Esophagus muscularis mucosa (tissue), 4 donors: ENCODE measurements at places on chromosomes 5 and 9.

DNA sequence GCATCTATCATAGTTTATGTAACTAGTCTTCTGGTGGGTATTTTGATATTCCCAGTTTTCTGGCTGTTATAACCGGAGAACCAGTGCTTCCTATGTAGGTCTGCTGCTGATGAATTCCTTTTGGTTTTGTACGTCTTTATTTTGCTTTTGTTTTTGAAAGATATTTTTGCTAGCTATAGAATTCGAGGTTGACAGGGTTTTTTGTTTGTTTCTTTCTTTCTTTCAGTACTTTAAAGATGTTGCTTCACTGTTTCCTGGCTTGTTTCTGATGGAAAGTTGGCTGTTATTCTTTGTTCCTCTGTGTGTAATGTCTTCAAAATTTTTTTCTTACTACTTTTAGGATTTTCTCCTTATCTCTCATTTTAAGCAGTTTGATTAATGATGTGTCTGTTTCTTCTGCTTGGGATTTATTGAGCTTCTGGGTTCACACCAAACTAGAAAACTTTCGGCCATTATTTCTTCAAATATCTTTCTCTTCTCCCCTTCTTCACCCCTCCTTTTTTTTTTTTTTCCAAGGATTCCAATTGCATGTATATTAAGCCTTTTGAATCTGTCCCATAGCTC, 27.5 kb downstream of the ZNF618 start:
- DNase-seq: no peak

- DNase-seq: peak; percentile 57
Measured at GRCh38 chr5:31346896-31347551, 153.5 kb downstream of the CDH6 start.

DNA sequence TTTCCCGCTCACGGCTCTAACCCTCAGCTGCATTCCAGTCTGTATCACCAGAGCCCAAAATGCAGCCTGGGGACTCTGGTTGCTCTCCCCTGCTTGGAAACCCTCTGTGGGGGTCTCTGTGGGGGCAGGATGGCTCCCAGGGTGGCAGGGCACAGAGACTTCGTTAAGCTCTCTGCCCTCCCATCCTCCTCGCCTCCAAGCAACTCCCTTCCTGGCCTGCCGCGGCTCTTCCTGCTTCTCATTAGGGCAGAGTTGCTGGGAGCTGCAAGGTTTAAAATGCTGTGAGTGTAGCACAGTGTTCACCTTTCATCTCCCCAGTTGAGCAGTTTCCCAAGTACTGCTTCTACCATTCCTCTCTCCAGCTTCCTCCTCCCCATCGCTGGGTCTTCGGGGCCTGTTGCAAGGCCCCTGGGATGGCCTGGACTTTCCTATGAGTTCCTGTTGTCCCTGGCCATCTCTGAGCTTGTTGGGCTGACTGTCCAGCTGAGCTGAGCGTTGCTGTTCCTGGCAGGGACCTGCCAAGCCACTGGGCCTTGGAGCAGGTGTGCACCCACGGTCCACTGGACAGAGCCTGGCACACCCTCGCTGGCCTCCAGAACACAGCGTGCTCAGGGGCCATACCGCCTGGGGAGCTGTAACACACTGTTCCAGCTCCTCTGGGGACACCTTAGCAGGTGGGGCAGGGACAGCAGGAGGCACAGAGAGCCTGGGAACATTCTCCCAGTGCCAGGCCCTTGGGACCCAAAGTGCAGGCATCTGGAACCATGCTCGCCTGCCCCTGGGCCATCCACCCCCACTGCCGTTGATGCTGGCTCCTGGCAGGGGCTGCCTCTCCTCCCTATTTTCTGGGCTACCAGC, 188.4 kb downstream of the C9orf50 start:
- DNase-seq: no peak

GRCh38 chr9:2132484-2133082, 117.4 kb downstream of the SMARCA2 start:
- no peak for DNase-seq

GRCh38 chr5:407801-408268, 35.1 kb upstream of the EXOC3 start:
- no peak for DNase-seq

GRCh38 chr5:72134226-72134899, 27.1 kb downstream of the MAP1B start:
- DNase-seq: no peak

DNA sequence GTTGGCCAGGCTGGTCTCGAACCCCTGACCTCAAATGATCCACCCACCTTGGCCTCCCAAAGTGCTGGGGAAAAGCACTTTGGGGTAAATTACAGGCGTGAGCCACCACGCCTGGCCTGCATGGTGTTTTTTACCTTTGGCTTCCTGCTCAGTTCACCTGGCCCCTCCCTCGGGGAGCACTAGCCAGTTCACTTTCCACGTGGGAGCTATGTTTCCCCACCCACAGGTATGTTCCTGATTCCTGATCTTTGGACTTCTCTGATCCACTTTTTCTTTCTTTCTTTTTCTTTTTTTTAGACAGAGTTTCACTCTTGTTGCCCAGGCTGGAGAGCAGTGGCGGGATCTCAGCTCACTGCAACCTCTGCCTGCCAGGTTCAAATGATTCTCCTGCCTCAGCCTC, 15.8 kb downstream of the DAB2IP start:
- no peak for DNase-seq

DNA sequence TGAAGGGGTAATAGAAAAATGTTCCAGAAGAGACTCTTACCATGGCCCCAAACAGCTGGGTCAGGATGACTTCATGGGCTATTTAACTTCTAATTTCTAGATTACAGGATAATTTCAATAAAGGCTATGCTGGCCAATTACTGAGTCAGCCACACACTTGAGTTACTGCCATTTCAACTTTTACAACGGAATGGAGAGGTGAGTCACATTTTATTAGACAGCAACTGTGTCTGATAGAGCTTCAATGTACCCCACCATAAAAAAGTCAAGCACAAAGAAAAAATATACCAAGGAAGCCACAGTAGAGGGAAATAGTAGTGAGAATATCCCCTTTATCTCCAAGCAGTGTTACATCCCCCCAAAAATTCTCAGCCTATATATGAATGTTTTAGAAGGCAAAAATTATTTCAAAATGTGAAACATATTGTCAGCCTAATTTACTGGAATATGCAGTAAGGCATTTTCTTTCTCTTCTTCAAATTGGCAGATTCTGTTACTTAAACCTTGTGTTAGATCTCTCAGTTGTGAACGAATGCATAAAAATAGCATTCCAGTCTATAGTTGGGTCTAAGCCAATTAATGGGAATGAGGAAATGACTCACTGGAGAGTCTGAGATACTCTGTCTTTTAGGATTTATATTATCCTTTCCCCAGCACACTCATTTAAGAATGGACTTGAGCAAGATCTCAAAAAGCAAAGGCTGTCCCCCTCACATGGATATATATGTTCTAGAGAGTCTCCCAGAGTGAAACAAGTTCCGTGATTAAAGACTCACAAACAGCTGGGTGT, 47.1 kb upstream of the RAI14 start:
- DNase-seq: no peak

- no peak for DNase-seq
Measured at GRCh38 chr5:141223112-141223783, at the start of gene PCDHB14. Gene PCDHB14 (plus strand): TSS chr5:141223343. CDS start chr5:141223506, 163 bp downstream.

DNA sequence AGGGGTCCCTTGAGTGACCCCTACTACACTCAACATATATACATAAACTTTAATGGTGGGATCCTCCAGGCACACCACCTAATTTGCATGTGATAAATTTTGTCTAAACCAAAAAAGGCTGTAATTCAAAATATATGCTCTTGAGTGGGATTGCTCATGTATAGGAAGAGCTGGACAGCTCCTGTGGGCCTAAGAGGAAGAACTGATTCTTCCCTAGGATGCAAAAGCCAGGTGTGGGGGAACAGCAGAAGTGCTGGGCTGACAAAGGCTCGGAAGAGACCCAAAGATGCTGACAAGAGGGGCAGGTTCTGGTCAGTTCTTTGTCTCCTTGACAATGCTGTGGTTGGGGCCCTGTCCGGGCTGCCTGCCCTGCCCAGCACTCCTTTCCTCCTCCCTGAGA, 43.9 kb downstream of the PCDH1 start:
- no peak for DNase-seq

DNA sequence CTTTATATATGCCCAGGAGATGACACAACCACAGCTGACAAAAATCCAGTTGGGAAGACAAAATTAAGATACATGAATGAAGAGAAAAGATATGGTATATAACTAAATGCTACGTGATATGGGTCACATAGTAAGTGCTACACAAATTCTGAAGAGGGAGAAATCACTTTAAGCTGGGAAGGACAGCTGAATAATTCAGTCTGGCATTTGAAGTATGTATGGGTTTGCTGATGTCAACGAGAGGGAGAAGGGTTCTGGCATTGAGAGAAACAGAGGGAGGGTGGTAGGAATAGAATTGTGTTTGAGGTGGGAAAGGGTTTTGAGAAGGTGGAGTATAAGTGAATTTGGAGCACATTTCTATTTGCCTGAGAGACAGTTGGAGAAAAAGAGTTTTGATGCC, 6.7 kb upstream of the SLIT3 start:
- no peak for DNase-seq

DNA sequence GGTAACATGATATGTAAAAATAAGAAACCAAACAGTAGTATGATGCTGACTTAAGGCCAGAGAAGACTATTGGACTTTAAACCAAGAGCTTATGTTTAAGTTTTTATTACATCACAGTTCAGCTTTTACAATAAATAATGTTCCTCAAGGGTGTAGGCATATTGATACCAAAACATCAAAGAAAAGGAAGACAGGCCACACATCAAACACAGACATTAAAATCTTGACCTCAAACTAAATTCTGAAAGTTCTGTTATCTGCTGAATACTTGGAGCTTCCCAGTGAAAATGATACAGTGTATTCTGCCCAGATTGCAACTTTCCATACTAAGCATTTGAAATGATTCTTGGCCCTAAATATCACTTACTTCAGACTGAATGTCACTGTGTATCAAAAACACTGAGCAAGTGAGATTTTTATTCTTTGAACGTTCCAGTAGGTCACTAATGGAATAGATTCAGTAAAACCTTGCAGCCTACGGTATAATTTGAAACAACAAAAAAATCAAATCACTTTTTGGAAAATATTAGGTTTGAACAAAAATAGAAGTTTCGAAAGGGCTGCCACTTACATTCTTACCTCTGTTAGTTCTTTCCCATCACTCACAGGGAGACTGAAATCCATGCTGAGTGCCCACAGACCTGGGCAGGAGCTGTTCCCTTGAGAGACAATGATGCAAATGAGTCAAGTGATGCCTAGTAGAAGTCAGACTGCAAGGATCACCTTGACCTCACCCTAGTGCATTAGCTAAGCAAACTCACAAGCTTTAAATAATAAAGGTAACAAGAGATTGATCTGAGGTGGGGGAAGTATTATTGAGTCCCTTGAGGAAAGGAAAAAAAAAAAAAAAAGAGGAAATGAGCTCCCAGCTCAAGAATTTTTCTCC, 2.5 kb downstream of the LPAR1 start:
- DNase-seq: no peak

GRCh38 chr9:105357937-105358336, 89.9 kb upstream of the FSD1L start:
- no peak for DNase-seq

DNA sequence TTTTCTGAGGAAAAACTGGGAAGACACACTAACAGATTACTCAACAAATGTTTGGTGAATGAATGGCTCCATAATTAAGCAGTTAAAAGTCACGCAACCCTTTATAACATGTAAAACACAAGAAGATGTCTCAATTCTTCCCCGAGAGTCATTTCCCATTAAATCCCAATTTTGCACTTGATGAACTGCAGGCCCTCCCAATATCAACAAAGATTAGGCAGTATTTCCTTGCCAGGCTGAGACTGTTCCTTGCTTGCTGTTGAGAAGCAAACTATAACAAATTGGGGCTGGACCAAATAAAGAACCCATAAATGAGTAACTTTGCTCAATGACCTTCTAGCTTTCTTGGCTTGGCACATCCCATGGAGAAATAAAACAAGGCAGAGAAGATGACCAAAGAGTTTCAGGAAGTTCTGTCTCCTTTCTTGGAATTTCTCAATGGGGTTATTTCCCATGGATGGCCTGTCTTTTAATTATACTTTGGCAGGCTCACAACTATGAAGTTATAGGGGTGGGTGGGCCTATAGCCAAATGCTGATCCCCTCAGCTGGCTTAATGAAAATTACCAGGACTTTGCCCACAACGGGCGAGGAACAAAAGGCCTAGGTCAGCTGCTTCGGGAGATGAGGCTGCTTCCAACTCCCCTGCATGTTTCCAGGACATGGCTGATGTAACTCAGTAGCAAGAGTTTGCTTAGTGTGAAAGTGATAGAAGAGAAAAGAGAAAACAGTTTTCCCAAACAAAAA, 243.1 kb upstream of the RFX3 start:
- no peak for DNase-seq

GRCh38 chr5:31770998-31771397, 132.1 kb downstream of the PDZD2 start:
- no peak for DNase-seq

DNA sequence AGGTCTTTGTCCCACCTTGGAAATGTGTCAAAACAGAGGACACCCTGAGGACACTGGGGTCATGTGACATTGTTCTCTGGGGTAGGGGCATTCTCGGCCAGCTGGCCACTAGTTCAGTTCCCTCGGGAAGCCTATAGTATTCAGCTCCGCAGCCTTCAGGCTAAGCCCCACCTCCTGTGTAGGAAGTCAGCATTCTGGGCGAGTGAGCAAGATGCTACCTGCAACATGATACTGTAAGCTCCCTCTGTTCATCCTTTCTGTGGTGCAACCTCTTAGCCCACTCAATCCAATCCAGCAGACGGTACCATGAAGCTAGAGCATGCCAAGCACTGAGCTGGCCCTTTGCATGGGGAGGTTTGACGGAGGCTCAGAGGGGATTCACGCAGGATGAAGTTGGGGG, 5.3 kb downstream of the NTNG2 start:
- DNase-seq: no peak

DNA sequence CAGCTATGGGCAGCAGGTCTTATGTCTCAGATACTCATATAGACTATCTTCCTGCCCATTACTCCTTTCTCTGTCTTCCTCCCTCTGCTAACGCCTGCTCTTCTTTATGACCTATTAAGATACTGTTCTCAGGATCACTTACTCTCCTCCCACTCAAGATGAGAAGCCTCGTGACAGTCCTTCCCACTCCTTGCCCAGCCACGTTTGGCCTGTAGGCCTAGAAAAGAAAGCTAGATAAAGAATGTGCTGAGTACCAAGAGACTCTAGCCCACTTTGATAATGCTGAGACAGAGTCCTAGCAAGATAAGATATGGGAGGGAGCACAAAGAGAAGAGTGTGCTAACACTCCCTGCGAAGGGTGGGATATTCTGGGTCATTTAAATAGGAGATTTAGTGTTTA, 6.8 kb upstream of the DENND4C start:
- no peak for DNase-seq

GRCh38 chr9:134396258-134396742, 70.0 kb downstream of the RXRA start:
- no peak for DNase-seq

DNA sequence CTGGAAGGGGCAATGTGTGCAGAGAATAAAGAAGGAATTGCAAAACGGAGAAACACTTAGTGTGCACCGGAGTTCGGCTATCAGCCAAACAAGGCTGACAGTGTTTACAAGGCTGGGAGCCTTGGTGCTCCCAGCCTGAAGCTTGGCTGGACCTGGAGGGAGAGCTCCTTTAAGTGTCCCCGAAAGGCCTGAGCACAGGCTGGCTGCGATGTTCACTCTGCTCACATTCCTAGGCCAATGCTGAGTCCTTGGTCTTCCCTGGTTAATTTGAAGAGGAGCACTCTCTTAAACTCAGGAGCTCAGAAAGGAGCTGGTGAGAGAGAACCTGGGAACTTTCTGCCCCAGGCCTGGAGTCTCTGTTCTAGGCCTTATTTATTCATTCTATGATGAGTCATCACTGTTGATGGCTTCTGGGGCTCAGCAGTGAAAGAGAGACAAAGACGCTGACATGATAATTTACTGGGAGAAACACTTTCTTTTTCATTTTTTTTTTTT, 88.6 kb upstream of the MYO10 start:
- DNase-seq: no peak
